Activated naive CD8-positive, alpha-beta T cell treated with anti-CD3 and anti-CD28 coated beads, Interleukin-2, amount 50 U/mL, for 24 hours (primary cell): ENCODE measurements at places on chromosomes 1 and 21.

- DNase-seq: peak; percentile 51
These were observed 2.7 kb upstream of the PSMD4 start for GRCh38 chr1:151251656-151252470.

- no peak for DNase-seq
These were observed 83.1 kb downstream of the KCNN3 start for GRCh38 chr1:154786804-154787570.

DNA sequence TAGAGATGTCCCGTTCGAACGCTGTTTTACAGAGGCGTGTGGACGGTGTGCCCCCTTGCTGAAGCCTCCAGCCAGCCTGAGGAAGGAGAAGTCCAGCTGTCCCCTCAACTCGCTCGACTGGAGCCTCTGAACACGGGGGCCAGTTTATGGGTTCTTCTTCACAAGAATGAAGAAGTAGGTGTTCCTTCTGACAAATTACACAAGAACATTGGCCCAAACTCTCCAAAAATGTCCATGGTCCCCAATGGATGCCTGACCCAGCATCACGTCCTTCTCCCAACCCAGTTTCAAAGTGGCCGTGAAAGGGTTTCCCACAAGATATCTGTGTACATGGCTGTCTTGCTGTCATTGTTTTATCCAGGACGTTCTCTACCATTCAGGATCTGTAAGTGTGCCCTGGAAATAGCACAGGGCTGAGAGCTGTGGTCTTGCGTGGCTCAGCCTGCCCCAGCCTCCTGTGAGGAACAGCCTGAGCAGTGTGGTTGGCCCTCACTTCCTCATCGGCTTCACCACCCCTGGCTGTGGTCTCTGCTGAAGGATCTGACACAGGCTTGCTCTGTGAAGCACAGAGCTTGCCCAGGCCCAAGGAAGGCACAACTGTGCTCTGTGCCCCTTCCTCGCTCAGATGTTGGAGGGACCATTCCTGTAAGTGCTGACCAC is 1.0 kb upstream of the S100B start:
- peak; percentile 41 for DNase-seq

GRCh38 chr1:173257805-173258204 is 50.7 kb upstream of the TNFSF4 start:
- no peak for DNase-seq

DNA sequence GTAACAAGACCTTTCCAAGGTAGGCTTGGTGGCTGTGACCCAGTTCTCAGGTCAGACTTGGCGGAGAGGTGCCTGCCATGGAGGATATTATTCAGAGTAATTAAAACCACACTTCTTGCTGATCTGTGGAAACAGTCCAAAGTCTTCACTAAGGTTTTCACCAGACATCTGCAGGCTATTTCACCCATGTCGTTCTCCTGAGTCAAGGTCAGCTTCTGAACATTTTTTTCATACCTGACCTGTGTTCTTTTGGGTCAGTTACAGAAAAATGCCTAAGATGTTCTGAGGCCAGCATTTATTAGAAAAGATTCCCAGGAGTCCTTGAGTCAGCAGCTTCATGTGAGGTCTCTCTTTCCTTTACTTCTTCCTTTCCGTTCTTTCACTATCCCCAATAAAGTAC is 54.9 kb downstream of the RGL1 start:
- DNase-seq: no peak

- DNase-seq: no peak
These were observed 6.4 kb upstream of the TMCO2 start for GRCh38 chr1:40241362-40241761.

GRCh38 chr1:155128755-155129473 is 1.2 kb downstream of the EFNA1 start:
- no peak for DNase-seq

DNA sequence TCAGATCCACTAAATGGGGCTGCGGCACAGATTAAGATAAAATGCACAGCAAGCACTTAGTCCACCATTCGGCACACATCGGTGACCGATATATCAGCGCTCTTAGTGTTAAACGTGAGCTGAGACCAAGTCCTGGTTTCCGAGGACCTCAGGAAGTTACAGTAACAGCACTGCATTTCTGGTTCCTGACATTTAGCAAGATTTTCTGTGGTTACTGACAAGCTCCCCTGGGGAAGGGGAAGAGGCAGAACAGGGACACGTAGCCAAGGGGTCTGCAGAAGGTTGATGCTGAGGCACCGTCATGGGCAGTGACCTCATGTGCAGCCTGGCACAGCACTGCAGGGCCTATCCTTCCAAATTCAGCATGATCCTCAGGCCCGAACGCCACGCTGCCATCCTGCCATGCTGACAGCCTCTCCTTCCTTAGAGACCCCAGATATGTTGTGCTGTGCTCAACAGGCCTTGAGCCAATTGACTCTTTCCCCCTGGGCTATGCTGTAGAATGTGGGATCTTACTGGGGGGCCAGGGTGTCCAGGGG is 13.4 kb upstream of the PEF1 start:
- DNase-seq: no peak

DNA sequence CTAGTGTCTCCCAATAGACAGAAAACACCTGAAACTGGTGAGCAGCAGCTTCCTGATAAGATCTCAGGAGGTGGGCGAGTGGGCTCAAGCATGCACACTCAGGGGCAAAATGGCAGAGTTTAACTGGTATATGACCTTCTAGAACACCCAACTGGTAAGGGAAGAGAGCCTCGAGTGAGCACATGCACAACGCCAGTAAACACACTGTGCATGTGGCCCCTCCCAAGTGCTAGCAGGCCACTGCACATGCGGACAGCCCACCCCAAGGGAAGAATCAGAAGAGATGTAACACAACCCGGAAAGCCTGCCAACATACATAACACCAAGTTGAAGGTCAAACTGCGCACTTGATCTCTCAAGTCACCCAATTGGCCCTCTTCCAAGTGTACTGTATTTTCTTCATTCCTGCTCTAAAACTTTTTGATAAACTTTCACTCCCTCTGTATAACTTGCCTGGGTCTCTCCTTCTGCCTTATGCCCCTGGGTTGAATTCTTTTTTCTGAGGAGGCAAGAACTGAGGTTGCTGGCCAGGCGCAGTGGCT is 138.2 kb downstream of the GLUL start:
- DNase-seq: no peak

DNA sequence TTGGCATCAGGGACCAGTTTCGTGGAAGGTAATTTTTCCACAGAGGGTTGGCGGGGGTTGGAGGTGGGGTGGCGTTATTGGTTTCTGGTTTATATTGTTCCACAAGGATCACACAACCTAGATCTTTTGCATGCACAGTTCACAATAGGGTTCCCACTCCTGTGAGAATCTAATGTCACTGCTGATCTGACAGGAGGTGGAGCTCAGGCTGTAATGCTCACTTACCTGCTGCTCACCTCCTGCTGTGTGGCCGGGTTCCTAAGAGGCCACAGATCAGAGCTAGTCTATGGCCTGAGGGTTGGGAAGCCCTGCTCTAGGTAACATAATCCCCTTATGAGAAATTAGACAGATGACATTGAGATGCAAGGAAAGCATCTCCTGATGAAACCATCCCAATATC is 12.6 kb downstream of the GBP5 start:
- DNase-seq: no peak

DNA sequence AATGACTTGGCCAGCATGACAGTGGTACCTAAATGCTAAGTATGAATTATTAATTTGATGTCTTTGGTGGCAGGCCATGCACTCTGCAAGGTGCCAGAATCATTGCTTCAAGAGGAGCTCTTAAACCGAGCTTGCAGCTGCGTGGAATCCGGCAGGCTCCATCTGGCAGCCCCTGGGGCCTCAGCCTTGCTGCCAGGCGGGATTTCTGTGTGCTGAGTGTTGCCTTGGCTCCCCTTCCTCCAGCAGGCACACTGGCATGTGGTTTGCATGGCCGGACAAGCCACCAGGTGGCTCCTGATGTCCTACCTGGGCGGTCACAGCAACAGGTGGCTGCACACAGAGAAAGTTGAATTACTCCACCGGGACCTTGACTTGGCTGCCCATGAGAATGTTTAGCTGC is 155.4 kb downstream of the URB2 start:
- DNase-seq: no peak

- no peak for DNase-seq
These were observed 5.1 kb upstream of the FOXJ3 start for GRCh38 chr1:42340093-42340492.

DNA sequence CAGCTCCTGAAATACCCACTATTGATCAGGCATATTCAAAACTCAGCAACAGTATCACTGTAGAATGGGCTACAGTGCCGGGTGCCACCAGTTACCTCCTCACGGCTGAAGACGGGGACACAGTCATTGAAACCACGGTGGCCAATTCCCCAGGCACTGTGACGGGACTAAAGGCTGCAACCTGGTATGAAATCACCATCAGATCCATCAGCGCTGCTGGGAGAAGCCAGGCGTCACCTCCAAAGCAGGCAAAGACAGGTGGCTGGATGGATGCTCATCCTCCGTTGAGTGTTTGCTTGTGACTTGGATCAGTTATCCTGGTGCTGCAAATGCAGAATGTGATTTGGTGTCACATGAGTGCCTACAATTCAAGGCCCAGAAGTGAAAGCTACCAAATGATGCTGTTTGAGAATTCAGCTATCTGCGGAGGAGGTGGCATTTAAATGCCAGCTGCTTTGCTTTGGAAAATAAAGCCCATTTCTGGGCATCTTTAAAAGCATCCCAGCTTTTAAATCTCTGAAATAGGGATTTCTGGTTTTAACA is 5.1 kb downstream of the FNDC7 start:
- DNase-seq: no peak

DNA sequence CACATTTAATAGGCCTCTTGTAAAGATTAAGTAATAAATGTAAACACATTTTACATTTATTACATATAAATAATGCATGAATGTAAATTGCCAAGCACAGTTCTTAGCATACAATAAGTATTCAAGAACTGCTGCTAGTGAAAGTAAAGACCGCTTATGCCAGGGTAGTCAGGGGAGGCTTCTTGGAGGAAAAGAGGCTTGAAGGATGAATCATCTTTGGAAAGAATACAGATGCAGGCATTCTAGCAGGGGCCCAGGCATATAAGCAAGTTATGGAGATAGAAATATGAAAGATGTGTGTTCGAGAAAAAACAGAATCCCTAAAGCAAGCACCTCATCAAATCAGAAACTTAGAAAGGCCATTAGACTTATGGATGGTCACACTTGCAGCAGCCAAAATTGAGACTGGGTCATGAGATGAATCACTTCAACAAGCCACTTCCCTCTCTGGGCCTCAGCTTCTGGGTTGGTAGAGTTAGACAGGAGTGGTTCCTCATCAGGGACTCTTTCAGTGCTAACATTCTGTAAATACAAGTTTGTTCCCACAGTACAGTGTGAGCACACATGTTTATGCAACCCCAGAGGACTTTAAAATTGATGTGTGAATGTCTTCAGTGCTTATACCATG is 79.8 kb upstream of the ROR1 start:
- no peak for DNase-seq

DNA sequence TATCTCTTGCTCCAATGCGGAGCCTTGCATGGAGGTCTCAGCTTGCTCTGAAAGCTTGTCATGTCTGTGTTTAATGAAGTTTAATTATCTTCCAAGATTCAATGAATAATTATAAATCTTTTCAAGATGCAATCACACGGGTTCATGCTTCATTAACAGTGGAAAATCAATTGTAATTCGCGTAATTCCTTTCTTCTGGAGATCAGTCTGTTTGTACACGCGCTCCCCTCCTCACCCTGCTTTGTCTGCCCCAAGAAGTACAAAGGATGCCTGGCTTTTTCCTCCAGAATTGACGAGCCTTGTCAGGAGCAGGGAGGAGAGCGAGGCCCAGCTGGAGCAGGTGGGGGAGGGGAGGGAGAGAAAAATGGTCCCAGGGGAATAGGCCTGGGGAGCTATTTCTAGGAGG is 65.0 kb upstream of the DISP3 start:
- no peak for DNase-seq

DNA sequence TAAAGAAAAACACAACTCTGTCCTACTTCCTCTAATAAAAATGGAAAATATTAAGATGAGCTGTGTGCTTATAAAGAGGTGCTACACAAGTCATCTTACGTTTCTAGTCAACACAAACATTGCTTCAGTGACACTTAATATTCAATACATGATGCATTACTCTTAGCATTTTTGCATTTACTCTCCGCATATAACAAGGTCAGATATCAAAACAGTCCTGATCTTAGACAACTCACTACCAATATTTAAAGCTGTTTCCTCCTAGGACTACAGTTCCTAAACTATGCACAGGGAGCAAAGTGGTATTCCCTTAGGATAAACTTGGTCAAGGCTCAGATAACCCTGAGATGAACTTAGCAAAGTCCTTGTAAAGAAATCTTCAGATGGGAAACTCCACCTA is 12.3 kb downstream of the RIT1 start:
- no peak for DNase-seq

DNA sequence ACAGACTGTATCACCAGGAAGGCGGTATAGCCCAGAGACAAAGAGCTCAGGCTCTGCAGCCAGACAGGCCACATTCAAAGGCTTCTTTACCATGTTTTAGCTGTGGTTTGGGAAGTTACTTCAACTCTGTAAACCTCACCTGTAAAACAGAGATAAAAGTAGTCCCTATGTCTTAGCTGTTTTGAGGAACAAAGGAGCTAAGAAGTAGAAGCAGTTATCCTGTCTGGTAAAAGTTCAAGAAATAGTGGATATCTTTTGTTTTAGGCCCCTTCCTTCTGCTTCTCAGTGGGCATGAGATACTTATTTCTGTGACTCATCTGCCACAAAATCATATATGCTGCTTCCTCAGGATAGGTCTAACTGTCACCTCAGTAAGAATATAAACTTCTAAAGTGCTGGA is 6.5 kb downstream of the CD34 start:
- no peak for DNase-seq

GRCh38 chr21:45330075-45330781 is 42.5 kb upstream of the POFUT2 start:
- no peak for DNase-seq

GRCh38 chr1:36155408-36156328 is at the start of gene MAP7D1:
Gene MAP7D1, plus strand, starts transcription at chr1:36156160. Its CDS starts 258 bp downstream, at chr1:36156418.
- peak; percentile 87 for DNase-seq

DNA sequence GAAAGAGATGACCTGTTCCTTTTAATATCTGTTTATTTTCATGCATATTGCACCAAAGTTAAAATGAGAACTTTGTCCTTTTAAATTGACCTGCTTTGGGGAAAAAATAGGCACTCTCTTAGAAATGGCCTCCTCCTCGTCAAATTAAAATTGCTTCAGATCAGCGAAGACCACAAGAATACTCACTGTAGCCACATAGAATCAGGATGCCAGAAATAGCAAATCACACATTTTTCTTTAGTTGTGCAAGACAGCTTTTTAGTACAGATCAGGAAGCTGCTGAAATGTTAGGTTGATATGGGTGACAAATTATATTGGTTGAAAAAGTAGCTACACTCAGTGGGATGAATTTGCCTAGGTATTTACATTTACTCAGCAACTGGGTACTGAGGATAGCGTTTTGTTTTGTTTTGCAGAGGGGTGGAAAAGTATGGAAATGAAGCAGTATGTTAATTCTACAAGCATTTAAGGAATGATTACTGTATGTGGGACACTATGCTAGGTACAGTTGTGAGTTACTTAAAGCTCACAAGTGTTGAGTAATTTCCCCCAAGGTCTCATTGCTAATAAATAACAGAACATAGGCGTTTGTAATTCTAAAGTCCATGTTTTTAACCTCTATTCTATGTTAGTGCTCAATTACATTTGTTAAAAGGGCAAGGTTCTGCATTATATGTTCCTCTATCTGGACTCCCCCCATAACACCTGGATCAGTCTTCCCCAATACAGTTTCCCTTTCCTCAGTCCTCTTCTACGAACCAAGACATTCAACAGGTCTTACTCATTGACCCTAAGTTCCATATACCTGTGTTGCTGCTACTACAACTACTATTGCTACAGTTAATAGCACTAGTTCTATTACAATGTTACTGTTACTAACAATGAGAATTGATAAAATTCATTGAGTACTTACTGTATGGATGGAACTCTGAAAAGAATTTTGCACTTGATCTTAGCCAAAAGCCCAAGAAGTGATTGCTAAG is 99.4 kb upstream of the S1PR1 start:
- DNase-seq: no peak
